ENCODE measurements at places on chromosomes 4 and X.

DNA sequence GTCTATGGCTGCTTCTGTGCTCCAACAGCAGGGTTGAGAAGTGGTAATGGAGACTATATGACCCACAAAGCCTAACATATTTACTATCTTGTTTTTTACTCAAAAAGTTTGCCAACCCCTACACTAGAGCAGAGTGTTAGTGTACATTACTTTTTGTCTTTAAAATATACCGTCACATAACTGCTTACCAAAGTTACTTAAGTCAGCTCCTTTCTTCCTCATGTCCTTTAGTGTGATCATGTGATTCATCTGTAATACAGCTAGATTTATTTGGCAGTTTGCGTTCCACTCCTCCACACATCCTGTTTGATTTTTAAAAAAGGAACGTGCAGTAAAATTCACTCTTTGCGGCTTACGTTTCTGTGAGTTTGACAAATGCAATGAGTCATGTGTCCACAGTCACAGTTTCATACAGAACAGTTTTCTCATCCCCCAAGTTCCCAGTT is 162.4 kb upstream of the GPRIN3 start:
- DNase-seq = no peak

GRCh38 chr4:9849538-9849920 is 68.1 kb downstream of the DRD5 start:
- DNase-seq = no peak

DNA sequence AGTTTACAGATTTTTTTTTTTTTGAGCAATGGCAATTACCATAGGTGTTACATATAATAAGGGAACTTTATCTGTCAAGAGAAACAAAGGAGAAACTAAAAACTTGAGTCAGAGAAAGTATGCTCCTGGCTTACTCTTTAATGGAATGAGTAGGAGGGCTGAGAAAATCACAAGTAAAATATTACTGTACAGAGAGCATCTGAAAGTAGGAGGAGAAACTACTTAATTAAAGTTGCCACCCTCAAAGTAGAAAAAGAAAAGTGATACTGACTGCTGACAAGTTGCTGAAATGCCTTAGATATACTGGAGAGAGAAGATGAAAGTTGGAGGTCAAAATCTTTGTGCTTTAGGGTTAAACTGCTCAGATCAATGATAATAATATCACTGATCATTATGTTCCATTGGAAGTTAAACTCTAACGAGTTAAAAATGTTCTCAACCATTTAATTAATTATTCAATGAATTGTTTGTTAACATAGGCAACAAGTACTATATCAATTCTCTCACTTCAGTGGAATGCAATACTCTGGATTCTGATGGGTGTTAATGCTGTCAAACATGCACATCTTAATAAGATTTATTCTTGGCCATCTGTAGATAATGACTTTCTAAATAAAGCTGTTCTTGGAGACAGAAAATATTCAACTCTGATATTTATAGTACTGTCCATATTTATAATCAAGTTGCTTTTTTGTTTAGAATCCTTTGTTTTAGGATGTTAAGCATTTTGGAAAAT is 61.2 kb upstream of the CAMK2D start:
- no peak for DNase-seq

- no peak for DNase-seq
Observed at GRCh38 chr4:145665773-145666172, 14.2 kb upstream of the C4orf51 start.

- no peak for DNase-seq
Observed at GRCh38 chrX:22396408-22396807, 123.7 kb downstream of the CBLL2 start.

DNA sequence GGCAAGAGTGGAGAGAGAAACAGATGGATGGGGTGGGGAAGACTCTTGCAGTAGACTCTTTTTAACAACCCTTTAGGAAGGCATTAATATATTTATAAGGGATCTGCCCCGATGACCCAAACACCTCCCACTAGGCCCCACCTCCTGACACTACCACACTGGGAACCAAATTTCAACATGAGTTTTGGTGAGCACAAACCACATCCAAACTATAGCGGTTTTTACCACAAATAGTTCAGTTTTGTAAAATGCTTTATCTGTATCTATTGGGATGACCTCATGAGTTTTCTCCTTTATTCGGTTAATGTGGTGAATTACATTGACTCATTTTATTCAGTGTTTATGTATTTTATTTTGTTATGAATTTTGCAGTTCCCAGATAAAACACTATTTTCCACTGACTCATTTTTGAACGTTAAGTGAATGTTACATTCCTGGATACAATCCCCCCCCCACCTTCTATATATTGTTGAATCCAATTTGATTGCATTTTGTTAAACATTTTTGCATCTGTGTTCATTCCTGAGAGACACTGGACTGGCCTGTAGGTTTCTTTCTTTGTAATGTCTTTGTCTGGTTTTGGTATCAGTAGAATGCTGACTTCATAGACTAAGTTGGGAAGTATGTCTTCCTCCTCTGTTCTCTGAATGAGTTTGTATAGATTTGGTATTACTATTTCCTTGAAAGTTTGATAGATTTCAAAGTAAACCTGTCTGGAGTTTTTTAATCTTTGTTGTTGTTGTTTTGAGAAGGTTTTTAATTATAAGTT is 13.9 kb upstream of the CPLX1 start:
- DNase-seq = no peak

DNA sequence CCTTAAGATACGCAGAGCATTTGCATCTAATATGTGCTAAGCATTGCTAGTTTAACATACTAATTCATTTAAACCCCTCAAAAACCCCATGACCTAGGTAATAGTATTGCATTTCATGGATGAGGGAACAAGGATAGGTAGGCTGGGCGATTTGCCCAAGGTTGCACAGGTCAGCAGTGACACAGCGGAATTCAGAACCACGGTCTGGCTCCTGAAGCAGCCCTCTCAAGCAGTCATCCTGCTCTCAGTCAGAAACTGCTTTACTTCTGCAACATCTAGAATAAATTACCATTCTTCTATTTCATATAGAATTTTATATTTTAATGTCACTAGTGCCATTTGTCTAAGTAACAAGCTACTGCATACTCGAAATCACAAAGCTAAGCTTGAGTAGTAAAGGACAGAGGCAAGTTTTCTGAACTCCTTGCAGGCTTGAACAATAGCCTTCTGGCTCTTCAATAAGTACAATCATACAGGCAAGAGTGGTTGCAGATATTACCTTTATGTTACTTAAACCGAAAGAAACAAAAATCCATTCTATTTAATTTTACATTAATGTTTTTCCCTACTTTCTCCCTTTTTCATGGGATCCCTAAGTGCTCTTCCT is 555 bp upstream of the SPP1 start:
- DNase-seq = no peak

DNA sequence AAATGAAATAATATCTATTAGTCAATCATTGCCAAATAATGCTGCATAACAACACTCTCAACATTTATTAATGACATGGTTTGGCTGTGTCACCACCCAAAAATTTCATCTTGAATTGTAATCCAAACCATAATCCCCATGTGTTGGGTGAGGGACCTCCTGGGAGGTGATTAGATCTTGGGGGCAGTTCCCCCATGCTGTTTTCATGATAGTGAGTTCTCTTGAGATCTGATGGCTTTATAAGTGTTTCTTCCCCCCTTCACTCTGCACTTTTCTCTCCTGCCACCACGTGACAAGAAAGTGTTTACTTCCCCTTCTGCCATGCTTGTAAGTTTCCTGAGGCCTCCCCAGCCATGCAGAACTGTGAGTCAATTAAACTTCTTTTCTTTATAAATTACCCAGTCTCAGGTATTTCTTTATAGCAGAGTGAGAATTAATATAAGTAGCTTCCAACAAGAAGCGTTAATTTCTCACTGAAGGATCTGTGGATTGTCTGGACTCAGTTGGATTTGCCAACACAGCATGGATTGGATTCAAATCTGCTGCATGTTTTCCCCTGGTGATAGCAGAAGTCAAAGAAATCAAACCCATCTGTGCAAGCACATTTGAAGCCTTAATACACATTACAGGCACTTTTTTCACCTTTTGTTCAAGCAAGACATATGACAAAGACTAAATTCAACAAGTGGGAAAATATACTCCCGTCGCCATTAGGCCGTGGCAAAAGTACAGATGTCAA is 216.6 kb downstream of the PDGFC start:
- DNase-seq = no peak

DNA sequence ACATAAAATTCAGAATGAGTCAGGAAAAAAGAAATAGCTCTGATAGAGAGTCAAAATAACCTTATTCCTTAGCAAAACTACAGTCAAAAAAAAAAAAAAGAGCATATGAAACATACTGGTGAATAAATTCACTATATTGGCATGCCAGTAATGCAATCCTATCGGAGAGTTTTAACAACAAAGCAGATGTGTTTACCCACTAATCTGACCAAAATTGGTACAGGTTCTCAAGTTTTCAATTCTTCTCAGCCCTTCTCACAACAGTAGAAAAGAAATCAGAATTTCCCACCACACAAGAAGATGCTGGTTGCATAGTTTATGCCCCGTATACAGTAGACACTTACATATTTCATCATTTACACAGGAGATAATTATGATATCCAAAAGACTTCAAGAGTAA is 59.4 kb downstream of the LCORL start:
- DNase-seq = no peak

GRCh38 chr4:124325690-124326089 is 386.8 kb downstream of the ANKRD50 start:
- no peak for DNase-seq

- no peak for DNase-seq
Observed at GRCh38 chr4:48008021-48008596, 8.4 kb downstream of the CNGA1 start.

- no peak for DNase-seq
Observed at GRCh38 chrX:13965531-13965930, 64.2 kb downstream of the GEMIN8 start.

- peak; percentile 75 for DNase-seq
Observed at GRCh38 chrX:46758956-46759644, at the start of gene SLC9A7. SLC9A7 (minus strand) TSS chrX:46759118; CDS start chrX:46759029, 89 bp downstream.

GRCh38 chr4:70749313-70749712 is 27.5 kb downstream of the RUFY3 start:
- DNase-seq = no peak

GRCh38 chrX:149567621-149568417 is 18.1 kb upstream of the HSFX3 start:
- no peak for DNase-seq

GRCh38 chr4:3676196-3676595 is 90.0 kb upstream of the ADRA2C start:
- no peak for DNase-seq

DNA sequence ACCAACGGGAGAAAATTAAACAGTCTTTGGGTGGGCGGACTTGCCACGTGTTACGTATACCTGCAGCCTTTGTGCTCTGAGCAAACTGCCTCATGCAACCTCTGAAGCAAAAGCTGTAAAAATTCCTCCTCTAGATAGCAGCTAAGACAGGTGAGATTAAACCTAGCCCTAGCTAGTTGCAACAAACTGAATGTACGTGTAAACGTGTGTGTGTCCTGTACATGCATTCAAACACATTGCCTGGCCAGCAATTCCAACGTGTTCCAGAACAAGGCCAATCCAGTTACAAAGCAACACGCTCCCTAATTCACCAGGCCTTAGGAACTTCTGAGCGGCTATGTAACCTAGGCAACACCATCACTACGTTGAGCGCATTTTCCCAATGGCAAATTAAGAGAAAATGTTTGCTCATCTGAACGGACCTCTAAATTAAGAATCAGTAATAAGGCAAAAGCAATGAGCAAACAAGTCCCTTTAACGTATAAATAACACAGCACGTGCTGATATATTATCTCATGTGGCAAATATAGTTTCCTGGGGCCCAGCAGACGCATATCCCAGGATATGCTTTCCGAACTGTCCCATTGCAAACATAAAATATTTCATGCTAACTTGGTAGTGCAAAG is 792 bp downstream of the PPID start:
- no peak for DNase-seq

- no peak for DNase-seq
Observed at GRCh38 chrX:106952988-106953387, 32.8 kb downstream of the CLDN2 start.

DNA sequence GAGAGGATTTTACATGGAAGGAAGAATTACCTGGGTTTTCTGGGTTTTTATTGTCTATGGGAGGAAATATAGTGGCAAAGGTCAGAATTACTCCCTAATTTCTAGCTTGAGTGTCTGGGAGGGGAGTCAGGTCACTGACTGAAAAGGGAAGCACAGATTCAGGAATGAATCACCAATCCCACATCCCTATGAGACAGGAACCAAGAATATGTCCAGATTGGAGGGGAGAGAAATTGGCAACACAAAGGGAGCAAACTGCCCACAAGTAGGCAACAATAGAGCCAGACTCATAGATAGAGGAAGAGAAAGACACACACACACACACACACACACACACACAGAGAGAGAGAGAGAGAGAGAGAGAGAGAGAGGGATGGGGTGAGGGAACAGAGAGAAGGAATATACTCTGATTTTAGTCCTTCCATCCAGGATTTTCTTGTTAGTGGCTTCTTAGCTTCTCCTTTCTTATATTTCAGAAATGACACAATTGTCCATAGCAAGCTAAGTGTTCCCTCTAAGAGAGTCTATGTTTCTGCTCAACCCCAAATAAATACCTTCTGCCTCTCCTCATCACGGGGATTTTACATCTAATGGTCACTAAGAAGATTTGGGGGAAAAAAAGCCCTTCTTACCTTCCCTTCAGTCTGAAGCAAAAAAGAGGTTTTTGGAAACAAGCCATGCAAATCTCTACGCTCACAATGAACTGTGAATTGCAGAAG is 12.0 kb downstream of the P2RY10 start:
- DNase-seq = no peak

- no peak for DNase-seq
Observed at GRCh38 chr4:165723051-165723795, 149.8 kb upstream of the TLL1 start.

DNA sequence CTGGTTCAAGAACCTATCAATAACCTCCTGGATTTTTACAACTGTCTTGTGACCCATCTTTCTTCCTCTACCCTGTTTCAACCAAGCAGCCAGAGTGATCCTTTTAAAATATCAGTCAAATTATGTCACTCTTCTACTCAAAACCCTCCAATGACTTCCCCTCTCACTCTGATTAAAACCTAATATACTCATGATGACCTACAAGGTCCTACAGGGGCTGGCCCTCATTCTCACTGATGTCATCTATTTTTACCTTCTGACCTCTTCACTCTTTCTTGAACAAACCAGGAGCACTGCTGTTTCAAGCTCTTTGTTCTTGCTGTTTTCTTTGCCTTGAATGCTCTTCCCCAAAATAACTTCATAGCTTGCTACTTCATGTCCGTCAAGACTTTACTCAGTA is 48.5 kb downstream of the ARHGEF38 start:
- DNase-seq = no peak

- DNase-seq = no peak
Observed at GRCh38 chrX:133444952-133445831, 29.9 kb upstream of the GPC4 start.

- no peak for DNase-seq
Observed at GRCh38 chr4:74738464-74739143, 55.7 kb downstream of the BTC start.

DNA sequence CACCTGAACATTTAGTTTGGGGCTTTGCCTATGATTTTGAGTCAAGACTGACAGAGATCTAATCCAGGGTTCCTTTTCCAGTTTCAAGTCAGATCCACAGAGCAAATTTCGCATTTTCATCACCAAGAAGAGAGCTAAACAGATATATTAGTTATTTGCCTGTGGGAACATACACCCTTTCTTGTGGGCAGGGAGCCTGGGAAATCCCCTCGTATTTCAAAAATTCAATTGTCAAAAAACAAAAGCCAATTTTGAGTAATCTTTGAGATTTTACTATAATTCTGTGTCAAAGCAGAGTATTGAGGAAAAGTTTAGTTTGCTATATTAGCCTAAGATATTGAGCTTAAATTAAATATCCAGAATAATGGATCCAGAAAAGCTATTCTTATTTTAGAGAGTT is 56.6 kb downstream of the AFM start:
- no peak for DNase-seq

- DNase-seq = no peak
Observed at GRCh38 chr4:148431401-148431800, 10.8 kb downstream of the NR3C2 start.

Data from left cardiac atrium (tissue), 4 donors.